ENCODE measurements at places on chromosomes 6 and 20.

- DNase-seq: no peak
Observed at GRCh38 chr6:135852746-135853145, 1.2 kb downstream of the PDE7B start.

DNA sequence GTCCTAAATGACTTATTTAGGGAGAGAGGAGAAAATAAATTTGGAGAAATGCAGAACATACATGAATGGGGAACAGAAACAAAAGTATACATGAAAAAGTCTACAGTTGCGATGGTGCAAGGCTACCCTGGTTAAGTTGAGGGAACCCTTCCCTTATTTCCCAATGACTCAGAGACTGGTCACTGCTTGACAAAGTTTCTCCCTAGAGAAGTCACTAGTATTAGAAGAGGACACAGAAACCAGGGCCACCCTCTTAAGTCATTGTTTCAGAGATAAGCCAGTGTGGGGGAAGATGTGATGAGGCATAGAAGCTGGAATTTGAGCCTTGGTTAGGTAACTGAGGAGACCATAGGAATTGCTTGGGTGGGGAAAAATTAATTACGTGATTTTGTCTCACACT is 24.4 kb upstream of the EDN1 start:
- no peak for DNase-seq

DNA sequence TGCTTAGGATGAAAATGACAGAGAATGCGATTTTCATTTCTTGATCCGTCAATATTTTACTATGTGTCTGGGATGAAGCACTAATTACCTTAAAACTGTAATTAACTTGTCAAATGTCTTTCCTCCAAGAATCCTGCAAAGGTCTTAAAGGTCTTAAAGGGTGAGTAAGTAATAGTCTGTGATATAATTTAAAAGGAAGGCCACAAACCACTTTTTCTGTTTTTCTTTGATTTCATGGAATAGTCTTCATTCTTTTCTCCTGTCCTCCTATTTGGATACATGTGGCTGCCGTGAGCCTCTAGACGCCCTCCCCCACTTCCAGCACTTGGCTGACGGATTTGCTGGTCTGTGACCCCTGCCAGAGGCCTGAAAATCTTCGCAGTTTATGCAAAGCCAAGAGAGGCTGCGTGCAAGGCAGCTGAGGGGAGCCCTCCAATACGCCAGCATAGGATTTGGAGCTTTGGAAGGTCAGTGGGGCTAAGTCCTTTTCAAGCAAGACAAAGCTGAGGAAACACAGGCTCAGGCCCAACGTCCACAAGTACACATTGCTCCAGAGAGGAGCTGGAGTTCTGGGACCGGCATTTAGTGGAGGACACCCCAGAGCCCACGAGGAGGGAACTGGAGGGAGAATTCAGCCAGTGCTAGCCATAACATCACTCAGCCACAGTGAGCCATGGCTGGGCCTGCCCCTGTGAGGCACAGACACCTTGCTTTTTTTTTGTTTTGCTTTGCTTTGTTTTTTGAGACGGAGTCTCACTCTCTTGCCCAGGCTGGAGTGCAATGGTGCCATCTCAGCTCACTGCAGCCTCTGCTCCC is 382.6 kb downstream of the SMOC2 start:
- no peak for DNase-seq

DNA sequence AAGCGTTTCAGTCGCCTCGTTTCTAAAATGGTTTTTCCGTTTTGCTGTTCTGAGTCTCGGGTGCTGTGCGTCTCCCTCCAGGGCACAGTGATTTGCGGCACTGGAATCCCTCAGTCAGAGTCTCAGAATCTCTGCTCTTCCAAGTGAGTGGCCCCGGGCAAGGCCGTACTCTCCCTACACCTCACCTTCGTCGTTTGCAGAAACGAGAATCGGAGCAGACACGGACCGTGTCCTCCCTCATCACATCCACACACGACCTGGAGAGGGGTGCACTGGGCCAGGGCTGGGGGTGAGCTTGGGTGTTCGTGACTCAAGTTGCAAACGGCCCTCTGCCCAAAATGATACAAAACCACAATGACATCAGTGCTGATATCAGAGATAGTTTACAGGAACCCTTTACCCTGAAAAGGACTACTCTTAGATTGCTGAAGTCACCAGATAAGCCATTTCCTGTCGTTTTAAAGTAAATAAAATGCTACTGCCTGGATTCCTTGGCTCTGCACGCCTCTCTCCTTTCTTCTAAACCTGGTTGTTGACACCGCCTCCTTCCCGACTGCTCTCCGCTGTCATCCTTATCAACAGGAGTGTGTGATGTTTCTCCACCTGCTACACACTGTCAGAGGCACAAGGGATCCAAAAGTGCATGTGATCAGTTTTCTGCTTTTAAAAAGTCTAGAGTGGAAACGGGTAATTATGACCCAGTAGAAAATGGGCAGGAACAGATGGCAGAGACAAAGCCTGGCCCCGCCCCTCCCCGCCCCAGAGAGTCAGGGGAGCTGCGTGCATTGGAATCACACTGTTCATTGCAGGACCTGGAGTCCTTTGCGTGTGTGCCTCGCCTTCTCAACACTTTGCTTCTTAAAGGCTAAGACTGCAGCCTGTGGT is 38.4 kb downstream of the KIF25 start:
- no peak for DNase-seq

GRCh38 chr20:1345030-1345755 is 16.3 kb upstream of the SDCBP2 start:
- no peak for DNase-seq

- no peak for DNase-seq
Observed at GRCh38 chr20:63028461-63028921, 21.7 kb upstream of the BHLHE23 start.

DNA sequence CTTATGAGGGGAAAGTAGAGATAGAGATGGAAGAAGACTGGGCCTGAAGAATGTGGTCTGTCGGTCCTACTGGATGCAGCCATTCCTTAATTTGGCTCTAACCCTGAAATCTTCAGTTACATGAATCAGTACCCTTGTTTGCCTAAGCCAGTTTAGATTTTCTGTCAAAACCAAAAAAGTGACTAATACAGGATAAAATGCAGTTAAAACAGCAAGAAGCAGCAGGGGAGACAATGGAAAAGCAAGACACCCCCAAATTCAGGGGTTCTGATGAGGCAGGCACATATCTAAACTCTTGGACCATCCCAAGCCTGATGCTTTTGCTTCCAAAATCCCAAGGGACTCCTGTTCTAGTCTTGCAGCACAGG is 17.4 kb upstream of the UBE2V1 start:
- no peak for DNase-seq

- DNase-seq: no peak
Observed at GRCh38 chr6:11262242-11262641, 29.8 kb upstream of the NEDD9 start.

- no peak for DNase-seq
Observed at GRCh38 chr6:21824431-21825177, 231.1 kb downstream of the SOX4 start.

GRCh38 chr6:13229205-13230085 is 98.9 kb downstream of the TBC1D7 start:
- DNase-seq: no peak

DNA sequence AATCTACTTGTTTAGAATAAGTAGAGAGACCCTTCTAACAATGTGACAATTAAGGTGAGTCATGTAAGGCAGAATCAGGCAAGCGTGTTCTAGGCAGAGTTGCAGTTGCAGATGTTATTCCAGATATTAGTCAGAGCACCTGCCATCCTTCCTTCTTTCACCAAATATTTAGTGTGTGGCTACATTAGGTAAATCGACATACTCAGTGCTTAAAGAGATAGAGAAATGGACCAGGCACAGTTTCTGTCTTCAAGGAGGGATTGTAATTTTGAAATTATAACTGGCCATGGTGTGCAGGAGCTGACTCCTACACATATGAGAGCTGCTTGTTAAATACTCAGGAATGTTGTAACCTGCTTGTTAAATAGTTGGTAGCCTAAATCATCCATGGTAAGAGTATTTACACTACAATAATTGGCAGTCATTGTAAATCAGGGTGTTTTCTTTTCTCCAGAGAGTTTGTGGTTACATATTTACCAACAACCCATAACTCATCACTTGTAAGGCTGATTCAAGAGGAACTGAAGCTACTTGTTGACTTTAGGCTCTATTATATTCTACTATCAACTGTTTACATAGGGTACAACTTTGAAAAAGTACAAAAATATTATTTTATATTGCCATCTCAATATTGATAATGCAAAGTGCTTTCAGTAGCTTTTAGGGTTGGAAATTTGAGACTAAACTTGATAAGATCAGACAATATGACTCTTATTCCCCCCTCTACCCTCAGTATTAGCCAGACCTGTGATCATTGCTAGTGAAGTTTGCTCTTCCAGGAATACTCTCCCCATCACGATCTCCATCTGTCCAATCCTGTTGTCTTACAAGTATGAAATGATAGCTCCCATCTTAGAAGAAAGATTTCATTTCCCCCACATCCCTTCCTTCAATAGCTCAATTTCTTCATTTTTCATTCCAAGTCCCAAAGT is 607.1 kb downstream of the COL12A1 start:
- DNase-seq: no peak

GRCh38 chr6:160080097-160080496 is 41.5 kb upstream of the SLC22A1 start:
- DNase-seq: no peak

DNA sequence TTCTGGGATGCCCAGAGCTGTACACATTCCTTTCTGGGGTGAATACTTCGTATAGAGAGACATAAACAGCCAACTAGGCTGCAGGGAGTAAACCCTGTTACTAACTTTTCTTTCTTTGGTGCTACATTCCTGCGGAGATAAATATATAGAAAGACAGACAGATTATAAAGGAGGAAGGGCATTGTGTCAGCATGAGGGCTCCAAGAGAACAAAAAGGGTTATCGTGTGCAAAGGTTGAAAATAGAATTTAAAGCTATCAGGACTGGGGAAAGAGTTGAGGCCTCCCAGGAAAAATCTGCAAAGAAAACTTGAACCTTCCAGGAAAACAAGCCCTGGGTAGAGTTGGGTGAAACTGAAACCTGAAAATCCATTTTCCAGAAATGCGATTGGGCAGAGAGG is 68.0 kb downstream of the TMEM170B start:
- DNase-seq: no peak

DNA sequence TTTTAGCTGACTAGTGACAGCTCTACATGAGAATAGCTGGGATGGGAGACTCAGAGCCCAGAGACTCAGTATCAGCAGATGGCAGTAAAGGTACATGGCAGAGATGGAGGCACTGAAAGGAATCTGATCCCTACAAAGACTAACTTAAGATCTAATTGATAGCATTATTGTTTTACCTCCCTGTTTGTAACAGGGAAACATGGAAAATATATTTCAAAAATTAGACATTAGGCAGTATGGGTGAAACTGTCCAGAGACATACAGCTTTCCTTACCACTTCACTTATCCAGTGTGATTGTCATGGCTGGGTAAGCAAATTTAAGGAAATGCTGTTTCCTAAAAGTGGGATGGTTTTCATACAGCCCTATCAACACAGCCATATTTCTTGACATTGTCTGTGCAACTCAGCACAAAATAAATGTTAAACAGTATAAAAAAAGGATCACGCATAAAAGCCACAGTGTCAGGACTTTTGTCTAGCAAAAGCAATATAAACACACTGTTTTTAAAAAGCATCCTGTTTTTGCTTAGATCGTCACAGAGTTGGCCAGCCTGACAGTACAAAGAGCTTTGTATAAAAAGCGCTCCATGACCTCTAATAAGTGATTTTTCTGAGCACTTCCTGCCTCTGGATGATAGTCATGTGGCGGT is 376.9 kb downstream of the PHF3 start:
- DNase-seq: peak; percentile 10

GRCh38 chr6:128305228-128305627 is 215.2 kb downstream of the PTPRK start:
- DNase-seq: no peak

DNA sequence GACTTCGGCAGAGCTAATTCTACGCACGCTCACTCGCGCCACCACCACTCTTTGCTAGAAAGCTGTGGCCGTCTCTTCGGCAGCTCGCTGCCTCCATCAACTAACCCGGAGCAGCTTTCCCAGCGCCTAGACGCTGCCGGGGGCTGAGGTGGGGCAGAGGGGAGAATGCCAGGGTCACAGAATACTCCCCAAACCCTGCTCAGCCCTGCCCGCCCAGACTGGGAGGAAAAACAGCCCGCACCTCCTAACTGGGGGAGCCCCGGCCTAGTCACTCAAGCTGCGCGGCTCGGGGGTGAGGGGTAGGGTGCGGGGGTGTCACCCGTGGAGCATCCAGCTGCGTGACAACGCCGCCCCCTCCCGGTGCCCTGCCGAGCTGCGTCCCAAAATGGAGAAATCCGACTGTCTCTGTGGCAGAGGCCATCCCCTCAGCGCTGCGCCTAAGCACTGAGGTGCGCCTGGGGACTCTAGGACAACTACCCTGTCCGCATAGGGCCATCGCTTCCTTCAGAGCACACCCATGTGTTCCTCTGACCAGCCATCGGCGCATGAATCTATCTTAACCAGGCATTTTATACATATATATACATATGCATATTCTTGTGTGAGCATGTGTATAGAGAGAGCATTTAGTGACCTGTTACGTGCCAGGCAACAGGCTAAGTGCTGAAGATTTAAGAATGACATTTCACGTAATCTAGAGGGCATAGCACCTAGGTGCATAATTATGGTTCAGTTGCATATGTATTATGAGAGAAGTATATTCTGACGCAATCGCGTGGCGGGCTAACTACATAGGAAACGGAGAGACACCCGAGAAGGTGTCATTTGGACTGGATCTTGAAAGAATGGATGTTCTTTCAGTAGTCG is 1.5 kb upstream of the TENT5A start:
- DNase-seq: no peak

GRCh38 chr6:30263734-30264133 is 50.5 kb upstream of the TRIM26 start:
- DNase-seq: no peak

DNA sequence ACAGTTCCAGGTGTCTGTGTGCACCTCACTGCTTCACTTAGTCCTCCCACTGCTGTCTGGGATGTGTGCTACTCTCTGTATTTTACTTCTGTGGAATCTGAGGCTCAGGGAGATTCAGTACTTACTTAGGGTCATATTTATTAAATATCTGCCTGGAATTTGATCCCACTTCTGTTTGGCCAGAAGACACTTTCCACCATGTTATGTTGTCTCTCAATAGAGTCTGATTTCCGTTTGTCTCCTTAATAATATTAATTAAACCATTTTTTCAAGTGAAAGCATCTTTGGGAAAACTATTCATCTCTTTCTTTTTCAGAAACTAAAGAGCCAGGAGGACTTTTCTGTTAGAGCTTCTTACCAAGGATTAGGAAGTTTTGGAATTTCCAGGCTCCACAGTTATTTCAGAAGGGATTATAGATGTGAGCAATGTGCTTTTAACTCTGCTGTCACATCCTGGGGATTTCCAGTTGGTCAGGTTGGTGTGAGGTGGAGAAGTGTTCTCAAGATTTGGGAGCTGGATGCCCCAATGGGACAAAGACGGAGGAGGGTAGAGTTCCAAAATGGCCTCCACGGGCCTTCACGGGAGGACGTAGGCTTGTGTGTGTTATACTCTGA is 156.8 kb upstream of the RALGAPA2 start:
- no peak for DNase-seq

DNA sequence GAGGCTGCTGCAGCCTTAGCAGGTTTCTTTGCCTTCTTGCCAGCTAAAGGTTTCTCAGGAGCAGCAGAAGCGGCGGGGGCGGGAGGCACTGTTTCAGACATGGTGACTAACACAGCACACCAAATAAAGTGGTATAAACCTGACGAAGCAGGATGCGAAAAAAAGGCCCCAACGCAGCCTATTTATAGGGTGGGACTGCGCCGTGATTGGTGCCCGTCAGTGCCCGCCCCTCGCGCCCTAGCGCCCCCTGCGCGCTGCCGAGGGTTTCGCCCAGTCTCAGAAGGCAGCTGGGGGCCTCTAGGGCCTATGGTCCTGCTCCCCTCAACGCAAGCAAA is 55.0 kb downstream of the TRIM38 start:
- DNase-seq: no peak

- DNase-seq: no peak
Observed at GRCh38 chr20:33894798-33895197, 83.7 kb downstream of the CHMP4B start.

- no peak for DNase-seq
Observed at GRCh38 chr6:25278261-25278913, 787 bp upstream of the CARMIL1 start.

All from NAMALWA (cell line).